ENCODE measurements at places on chromosomes 4 and X. TPM values are rescaled to one million over a fixed set of nuclear protein-coding genes. Genes with fewer than 3 reads are reported as not detected.

ITGB1BP2 gene
- total RNA-seq: 4.2 TPM

PABPC1L2B gene
- total RNA-seq: not detected

GPC4 gene
- 5.9 TPM for total RNA-seq

ADRA2C gene
- total RNA-seq: 2.6 TPM

MRFAP1L1 gene
- 50.2 TPM for total RNA-seq

CHIC1 gene
- total RNA-seq: 12.2 TPM

PDZD4 gene
- under 0.01 TPM for total RNA-seq

CXCL11 gene
- not detected for total RNA-seq

SNCA gene
- 27.9 TPM for total RNA-seq

GLUD2 gene
- 0.92 TPM for total RNA-seq

USP17L18 gene
- total RNA-seq: not detected

CDS1 gene
- total RNA-seq: 0.05 TPM

XAGE1A gene
- total RNA-seq: not detected

NDST3 gene
- total RNA-seq: 2.4 TPM

SPINK2 gene
- total RNA-seq: not detected

DDX53 gene
- total RNA-seq: not detected

TSPAN7 gene
- not detected for total RNA-seq

RAB40A gene
- 0.14 TPM for total RNA-seq

H2BW2 gene
- total RNA-seq: not detected

TGIF2LX gene
- not detected for total RNA-seq

HS6ST2 gene
- total RNA-seq: 0.42 TPM

STAP1 gene
- not detected for total RNA-seq

ZAR1 gene
- total RNA-seq: not detected

COL25A1 gene
- 5.0 TPM for total RNA-seq

MYL5 gene
- total RNA-seq: 13.7 TPM

S100G gene
- not detected for total RNA-seq

SHROOM3 gene
- total RNA-seq: 5.3 TPM

IDH3G gene
- 57.2 TPM for total RNA-seq

SUPT20HL1 gene
- under 0.01 TPM for total RNA-seq

PPEF2 gene
- not detected for total RNA-seq

MAGEB1 gene
- total RNA-seq: not detected

RHOXF2 gene
- not detected for total RNA-seq

H2BW1 gene
- not detected for total RNA-seq

NIPAL1 gene
- total RNA-seq: 2.7 TPM

GLRA2 gene
- total RNA-seq: not detected

CPZ gene
- total RNA-seq: 30.3 TPM

C4orf17 gene
- not detected for total RNA-seq

ANXA5 gene
- total RNA-seq: 809 TPM

SERPINA7 gene
- total RNA-seq: not detected

ANXA10 gene
- 20.5 TPM for total RNA-seq

COL4A6 gene
- 17.7 TPM for total RNA-seq

DCAF12L1 gene
- total RNA-seq: not detected

CENPI gene
- 15.8 TPM for total RNA-seq

ZNF280C gene
- total RNA-seq: 4.1 TPM

FAM149A gene
- 0.89 TPM for total RNA-seq

SSX4B gene
- total RNA-seq: not detected

RNF175 gene
- not detected for total RNA-seq

HAND2 gene
- 56.4 TPM for total RNA-seq

CT45A3 gene
- total RNA-seq: not detected

SLC4A4 gene
- 22.0 TPM for total RNA-seq

ATOH1 gene
- not detected for total RNA-seq

VSIG4 gene
- total RNA-seq: not detected

SPIN2B gene
- 4.5 TPM for total RNA-seq

ARR3 gene
- not detected for total RNA-seq

HTRA3 gene
- 12.5 TPM for total RNA-seq

CNKSR2 gene
- total RNA-seq: 2.4 TPM
